Smooth muscle cell of trachea (primary cell): ENCODE measurements at places on chromosomes 5 and 9. TPM values are rescaled to one million over a fixed set of nuclear protein-coding genes. Genes with fewer than 3 reads are reported as not detected.

The FIBCD1 gene
- 12.2 and 17.5 TPM in 2 replicates for total RNA-seq

The IL13 gene
- total RNA-seq, result not detected in 2 replicates

The PROB1 gene
- total RNA-seq, result 1.2 and 2.6 TPM in 2 replicates

The GRM6 gene
- total RNA-seq, result not detected in 2 replicates

The PCDHGB2 gene
- total RNA-seq, result 5.1 TPM in 2 replicates

The SPAG8 gene
- total RNA-seq, result 0.99 and 1.5 TPM in 2 replicates

The CAMK4 gene
- total RNA-seq, result 3.5 and 6.4 TPM in 2 replicates

The ZNG1E gene
- 16.2 and 51.8 TPM in 2 replicates for total RNA-seq

The C5orf46 gene
- 0.58 TPM in 1 of 2 replicates, not detected in the other for total RNA-seq

The ESM1 gene
- 3.3 and 8.0 TPM in 2 replicates for total RNA-seq

The CDO1 gene
- total RNA-seq, result 9.0 and 13.2 TPM in 2 replicates

The ZBTB43 gene
- 9.6 and 9.8 TPM in 2 replicates for total RNA-seq

The UQCRQ gene
- 97.4 and 130 TPM in 2 replicates for total RNA-seq

The FRMD3 gene
- 0.44 and 1.2 TPM in 2 replicates for total RNA-seq

The INSL4 gene
- total RNA-seq, result not detected in 2 replicates

The NINJ1 gene
- 21.5 and 86.8 TPM in 2 replicates for total RNA-seq

The ANKRD18A gene
- total RNA-seq, result 7.0 TPM in 1 of 2 replicates, not detected in the other

The FOXD4L3 gene
- total RNA-seq, result not detected in 2 replicates

The NFX1 gene
- 27.1 and 33.4 TPM in 2 replicates for total RNA-seq

The ANKRD20A1 gene
- 0.73 TPM in 1 of 2 replicates, not detected in the other for total RNA-seq

The SMIM27 gene
- total RNA-seq, result 1.9 and 2.5 TPM in 2 replicates

The GZMA gene
- total RNA-seq, result not detected in 2 replicates

The SPARC gene
- 525 and 1,480 TPM in 2 replicates for total RNA-seq

The PITX1 gene
- total RNA-seq, result 3.6 and 12.6 TPM in 2 replicates

The LTC4S gene
- 1.3 TPM in 1 of 2 replicates, not detected in the other for total RNA-seq

The POLR3G gene
- 6.9 and 11.1 TPM in 2 replicates for total RNA-seq

The IL9 gene
- total RNA-seq, result not detected in 2 replicates

The CCNJL gene
- 0.15 and 0.17 TPM in 2 replicates for total RNA-seq
